ENCODE measurements at places on chromosomes 1 and 21. TPM values are rescaled to one million over a fixed set of nuclear protein-coding genes. Genes with fewer than 3 reads are reported as not detected.
A peak's percentile ranks its signal among the peaks of the same experiment; 100 is the strongest.

PLA2G2C gene
- not detected for total RNA-seq

FCGR2B gene
- total RNA-seq = not detected

RBP7 gene
- 0.37 TPM for total RNA-seq

DNA sequence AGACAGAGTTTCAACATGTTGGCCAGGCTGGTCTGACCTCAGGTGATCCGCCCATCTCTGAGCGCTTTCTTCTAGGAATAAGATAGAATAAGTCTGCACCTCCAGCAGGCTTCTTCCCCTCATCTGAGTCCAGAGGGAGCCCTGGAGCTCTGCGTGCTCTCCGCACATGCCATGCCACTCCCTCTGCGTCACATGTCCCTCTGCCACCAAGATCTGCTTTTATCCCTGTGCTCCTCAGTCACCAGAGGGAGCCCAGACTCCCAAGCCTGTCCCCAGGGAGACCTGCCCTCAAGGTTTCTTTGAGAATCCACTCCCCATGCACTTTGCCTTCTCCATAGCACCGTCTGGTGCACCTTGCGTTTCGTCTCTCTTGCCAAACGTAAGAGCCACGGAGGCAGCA lies 213.0 kb downstream of the CAMTA1 start:
- no peak overlapping the region for H3K27ac ChIP-seq
- H3K36me3 ChIP-seq = no peaks in the 10 kb centered on the region
- H3K27me3 ChIP-seq = peaks cover 54% of the 10 kb centered on the region
- no peak overlapping the region for H3K4me3 ChIP-seq

DNA sequence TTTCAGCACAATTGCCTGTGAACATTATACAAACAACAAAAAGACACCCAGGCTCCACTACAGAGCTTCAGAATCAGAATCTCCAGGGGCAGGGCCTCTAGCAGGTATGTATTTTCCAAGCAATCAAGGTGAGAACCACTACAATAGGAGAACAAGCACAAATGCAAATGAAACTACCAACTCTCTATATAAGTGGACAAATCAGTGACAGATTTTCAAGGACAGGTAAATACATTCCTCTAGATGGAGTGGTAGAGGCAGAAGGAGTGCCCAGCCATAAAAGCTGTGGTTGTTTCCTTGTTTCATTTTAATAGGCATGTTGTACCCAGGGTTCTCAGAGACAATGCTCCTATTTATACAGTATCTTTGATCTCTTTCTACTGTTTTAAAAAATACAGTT lies 20.1 kb upstream of the CCDC17 start:
- peaks cover 4% of the 10 kb centered on the region for H3K27me3 ChIP-seq
- no peak for DNase-seq
- H3K27ac ChIP-seq = no peak overlapping the region

GRCh38 chr1:230208619-230209261 lies 141.7 kb downstream of the GALNT2 start:
- H3K4me3 ChIP-seq = no peak overlapping the region
- no peak overlapping the region for H3K27ac ChIP-seq
- H3K36me3 ChIP-seq = peaks cover 19% of the 10 kb centered on the region
- H3K27me3 ChIP-seq = no peaks in the 10 kb centered on the region

- H3K27me3 ChIP-seq = no peaks in the 10 kb centered on the region
- no peak overlapping the region for H3K4me3 ChIP-seq
- 0 out of 2 replicates have a peak overlapping the region, but pooled peaks have one; percentile 25 for H3K27ac ChIP-seq
- 0 out of 2 replicates have a peak, but pooled peaks cover 9% of the 10 kb centered on the region for H3K4me1 ChIP-seq
- peaks cover 5% of the 10 kb centered on the region for H3K36me3 ChIP-seq
Observed at GRCh38 chr1:25837262-25837875, 17.6 kb downstream of the MTFR1L start.

Measured in HFFc6 (cell line).